CD14-positive monocyte (primary cell): ENCODE measurements at places on chromosomes 5 and 9. TPM values are rescaled to one million over a fixed set of nuclear protein-coding genes. Genes with fewer than 3 reads are reported as not detected.

Gene FAXDC2
- 0.30 TPM for polyA plus RNA-seq

Gene TMEM215
- polyA plus RNA-seq, result not detected

Gene SPARC
- polyA plus RNA-seq, result 10.7 TPM

Gene PCDHGA3
- polyA plus RNA-seq, result not detected
